Stimulated activated memory B cell treated with anti-CD40 and anti-IgM and Interleukin-4, amounts not matched to agents 10 μg/mL and 1 μg/mL and 100 μg/mL, for 72 hours (primary cell): ENCODE measurements at places on chromosomes 6 and 20.
A peak's percentile ranks its signal among the peaks of the same experiment; 100 is the strongest.

- no peak for ATAC-seq
Observed at GRCh38 chr20:50312682-50313521, 122.3 kb downstream of the CEBPB start.

GRCh38 chr6:31163922-31164321 is 5.5 kb downstream of the TCF19 start:
- no peak for ATAC-seq

DNA sequence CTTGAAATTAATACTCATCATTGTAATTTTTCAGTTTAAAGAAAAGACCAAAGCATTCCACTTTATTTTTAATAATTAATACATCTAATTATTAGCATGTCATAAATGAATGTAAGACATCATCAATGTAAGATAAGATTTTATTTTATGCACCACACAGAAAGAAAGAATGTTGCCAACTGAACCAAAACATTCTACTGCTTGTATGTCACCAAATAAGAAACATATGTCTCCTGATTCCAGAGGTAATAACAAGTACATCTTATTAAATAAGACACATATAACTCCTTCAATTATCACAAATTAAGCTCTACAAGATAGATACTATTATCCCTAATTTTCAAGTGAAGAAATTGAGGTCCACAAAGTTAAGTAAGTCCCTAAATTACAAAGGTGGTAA is 189.5 kb downstream of the GMDS start:
- no peak for ATAC-seq

GRCh38 chr6:137217801-137218472 is 1.2 kb downstream of the IFNGR1 start:
- ATAC-seq, result peak; percentile 41

DNA sequence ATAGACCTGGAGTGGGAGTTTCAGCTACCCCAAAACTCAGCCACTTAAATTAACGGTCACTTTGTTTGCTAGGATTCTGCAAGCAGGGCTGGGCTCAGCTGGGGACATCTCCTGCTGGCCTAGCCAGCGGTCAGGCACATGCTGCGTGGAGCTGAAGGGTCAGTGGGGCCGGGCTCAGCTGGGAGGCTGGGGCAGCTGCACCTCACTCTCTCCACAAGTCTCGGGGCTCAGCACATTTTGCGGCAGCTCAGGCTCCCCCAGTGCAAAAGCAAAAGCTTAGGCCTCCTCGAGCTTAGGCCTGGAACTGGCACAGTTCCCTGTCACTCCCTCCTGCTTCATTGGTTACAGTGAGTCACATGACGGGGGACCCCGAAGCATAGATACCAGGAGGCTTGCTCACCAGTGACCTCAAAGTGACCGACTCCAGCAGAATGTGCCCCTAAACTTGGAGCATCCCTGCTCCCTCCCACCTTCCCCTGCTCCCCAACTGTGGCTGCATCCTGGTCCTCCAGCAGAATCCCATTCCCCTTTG is 80.6 kb upstream of the CST7 start:
- ATAC-seq, result peak; percentile 20

DNA sequence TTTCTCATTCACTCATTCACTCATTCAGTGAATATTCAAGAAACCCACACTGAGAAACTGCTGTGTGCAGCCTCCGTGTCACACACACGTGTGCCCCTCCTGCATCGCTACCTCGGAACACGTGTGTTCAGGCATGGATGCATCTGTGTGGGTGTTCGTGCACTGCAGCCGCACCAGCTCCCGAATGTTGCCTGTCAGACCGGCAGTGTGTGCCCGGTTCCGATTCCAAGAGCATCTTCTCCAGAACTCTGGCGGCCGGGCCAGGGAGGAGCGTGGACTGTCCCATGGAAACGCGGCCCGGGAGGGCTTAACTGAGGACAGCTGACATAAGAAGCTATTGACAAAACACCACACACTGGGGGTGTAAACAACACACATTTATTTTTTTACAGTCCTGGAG is 216.0 kb downstream of the DLL1 start:
- no peak for ATAC-seq

- no peak for ATAC-seq
Observed at GRCh38 chr6:157096522-157096921, 226.8 kb downstream of the TMEM242 start.

GRCh38 chr6:42344756-42345155 is 107.0 kb downstream of the TRERF1 start:
- ATAC-seq, result no peak

- no peak for ATAC-seq
Observed at GRCh38 chr20:60136645-60137401, 178.6 kb downstream of the CDH26 start.
